Memory B cell (primary cell): ENCODE measurements at places on chromosomes 7 and 10.

DNA sequence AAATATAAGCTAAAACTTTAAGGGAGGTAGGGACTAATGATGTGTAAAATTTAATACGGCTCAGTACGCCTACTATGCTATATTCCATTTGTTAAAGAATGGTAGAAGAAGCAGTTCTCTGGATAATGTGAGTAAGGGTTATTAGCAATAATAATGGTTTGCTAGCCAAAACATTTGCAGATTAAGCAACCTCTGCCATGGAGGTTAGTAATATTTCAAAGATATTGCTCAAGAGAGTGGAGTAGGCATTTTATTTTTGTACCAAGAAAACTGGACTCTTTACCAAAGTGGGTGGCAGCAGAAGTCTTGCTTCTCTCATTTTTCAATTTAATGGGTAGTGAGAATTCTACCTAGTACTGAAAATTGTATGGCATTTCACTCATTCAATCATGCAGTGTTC lies 158.9 kb upstream of the TMEM106B start:
- no peak for DNase-seq

GRCh38 chr10:14674376-14675050 lies 100.2 kb downstream of the FAM107B start:
- DNase-seq: no peak

DNA sequence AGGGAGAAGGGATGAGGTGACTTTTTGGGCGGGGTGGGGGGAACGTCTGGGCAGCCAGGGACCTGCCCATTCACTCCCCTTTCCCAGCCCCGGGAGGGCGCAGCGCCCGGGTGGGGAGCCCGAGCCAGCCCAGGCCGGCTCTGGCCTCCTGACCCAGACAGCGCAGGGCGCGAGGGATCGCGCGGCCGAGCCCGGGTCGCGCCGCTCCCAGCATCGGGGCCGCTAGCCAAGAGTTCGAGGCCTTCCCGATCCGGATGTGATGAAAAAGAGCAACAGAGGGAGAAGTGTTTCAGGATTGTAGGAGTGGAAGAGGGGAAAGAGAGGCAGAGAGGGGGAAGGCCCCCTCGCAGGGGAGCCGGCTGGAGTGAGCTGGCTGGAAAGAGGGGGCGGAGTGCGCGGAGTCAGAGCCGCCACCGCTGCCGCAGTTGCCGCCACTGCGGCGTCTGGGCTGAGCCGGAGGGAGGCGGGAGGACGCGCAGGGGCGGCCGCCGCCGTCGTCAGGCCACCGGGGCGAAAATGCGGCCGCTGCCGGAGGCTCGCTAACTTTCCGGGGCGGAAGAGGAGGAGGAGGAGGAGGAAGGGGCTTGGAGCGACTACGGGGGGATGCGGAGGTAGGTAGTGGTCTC lies at the start of gene MDFIC:
TSS of gene MDFIC (plus strand) at position 69 of the 626 bp plus-strand sequence. CDS start 940 bp downstream, outside the sequence.
- DNase-seq: peak; percentile 58

- no peak for DNase-seq
Observed at GRCh38 chr7:123131140-123131539, 68.6 kb downstream of the SLC13A1 start.

DNA sequence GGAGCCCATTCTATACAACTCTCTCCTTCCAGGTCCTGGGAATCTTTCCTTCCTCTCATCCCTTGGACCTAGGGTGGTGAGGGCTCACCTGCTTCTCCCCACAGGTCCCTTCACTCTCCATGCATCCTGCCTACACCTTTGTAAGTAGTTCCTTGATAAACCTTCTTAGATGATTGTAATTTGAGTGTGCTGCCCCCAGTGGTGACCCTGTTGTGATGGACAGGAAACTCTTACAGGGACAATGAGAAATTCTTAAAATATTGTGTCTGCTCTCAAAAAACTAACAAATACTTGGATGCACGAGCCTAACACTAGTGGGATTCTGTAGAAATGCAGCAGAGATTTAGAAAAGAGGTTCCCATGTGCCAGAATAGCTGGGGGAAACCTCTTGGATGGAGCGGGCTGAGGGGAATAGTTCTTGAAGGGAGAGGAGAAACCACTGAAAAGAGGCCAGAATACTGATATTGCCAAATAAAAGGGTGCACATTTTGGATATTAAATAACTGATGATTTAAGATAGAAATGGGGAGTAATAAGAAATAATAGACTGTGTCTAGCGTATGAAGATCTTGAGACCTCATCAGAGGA lies 6.7 kb upstream of the PAXIP1 start:
- DNase-seq: no peak

DNA sequence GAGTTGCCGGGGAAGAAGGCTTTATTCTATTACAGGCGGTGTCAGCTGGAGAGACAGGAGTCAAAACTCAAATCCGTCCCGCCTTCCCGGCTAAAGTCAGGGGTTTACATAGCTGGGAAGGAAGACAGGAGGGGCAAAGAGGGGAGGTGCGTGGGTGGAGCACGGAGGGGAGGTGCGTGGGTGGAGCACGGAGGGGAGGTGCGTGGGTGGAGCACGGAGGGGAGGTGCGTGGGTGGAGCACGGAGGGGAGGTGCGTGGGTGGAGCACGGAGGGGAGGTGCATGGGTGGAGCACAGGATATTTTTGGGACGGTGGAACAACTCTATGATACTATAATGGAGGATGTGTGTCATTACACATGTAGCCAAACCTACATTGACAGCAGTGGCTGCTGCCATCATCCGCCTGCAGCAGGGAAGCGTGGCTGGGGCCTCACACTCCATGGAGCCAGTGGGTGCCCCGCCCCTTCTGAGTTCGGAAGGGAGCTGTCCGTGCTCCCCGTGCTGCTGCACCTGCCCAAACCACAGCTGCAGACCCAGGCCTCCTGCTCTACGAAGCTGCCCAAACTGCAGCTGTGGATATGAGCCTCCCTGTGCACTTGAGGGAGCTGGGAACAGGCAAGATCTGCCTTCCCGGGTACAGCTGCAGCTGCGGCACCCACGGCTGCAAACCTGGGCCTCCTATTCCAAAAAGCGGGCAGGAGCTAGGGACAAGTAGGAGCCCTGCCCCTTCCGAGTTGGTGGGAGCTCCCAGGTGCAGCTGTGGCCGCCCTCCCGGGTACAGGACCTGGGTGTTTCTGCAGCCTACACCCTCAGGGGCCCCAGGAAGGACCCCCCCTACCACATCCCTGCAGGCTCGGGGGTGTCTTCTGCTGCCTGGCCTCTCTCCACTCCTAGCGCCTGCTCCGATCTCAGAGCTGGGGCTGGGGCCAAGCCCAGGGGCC lies 119.4 kb downstream of the DYNC2I1 start:
- no peak for DNase-seq
